ENCODE measurements at places on chromosomes 5 and 9.

GRCh38 chr5:83097689-83098231 lies 20.4 kb downstream of the XRCC4 start:
- peak; percentile 48 for DNase-seq

- DNase-seq = no peak
Observed at GRCh38 chr5:8461543-8461942, 592.6 kb downstream of the MTRR start.

DNA sequence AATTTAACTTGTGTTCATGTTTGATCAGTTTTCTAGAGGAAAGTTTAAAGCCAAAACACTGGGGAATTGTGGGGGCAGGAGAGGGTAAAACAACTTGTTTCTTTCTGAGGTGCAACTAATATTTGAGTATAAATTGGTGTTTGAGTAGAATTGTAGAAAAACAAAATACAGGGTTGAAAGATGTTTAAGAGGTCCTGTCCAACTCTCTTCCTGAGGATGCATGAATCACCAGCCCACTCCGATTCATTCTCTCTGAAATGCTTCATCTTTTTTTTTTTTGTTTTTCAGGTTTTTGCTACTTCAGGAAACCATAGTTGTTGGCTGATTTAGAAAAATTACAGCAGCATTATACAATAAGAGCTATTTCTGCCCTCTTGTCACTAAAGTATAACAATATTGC lies 42.4 kb upstream of the TMC1 start:
- peak; percentile 59 for DNase-seq

GRCh38 chr9:104855807-104856206 lies 72.1 kb downstream of the ABCA1 start:
- DNase-seq = no peak

GRCh38 chr5:172502969-172503368 lies 48.6 kb upstream of the SH3PXD2B start:
- DNase-seq = no peak

DNA sequence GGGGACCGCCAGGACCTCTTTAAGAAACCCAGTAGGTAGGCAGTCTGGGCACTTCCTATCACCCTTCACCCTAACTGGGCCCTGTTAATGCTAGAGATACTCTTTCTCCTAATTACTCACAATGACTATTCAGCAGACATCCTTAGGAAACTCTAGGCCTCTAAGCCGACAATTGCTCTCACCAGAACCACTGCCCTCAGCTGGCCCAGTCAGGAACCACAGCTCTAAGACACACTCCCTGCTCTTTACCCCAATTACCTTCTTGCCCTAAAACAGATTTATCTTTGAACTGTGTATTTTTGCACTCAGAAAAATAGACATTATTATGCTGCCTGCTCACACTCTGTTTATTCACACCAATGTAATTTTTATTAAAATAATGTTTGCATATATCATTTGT lies 432.6 kb upstream of the SLC30A5 start:
- no peak for DNase-seq

DNA sequence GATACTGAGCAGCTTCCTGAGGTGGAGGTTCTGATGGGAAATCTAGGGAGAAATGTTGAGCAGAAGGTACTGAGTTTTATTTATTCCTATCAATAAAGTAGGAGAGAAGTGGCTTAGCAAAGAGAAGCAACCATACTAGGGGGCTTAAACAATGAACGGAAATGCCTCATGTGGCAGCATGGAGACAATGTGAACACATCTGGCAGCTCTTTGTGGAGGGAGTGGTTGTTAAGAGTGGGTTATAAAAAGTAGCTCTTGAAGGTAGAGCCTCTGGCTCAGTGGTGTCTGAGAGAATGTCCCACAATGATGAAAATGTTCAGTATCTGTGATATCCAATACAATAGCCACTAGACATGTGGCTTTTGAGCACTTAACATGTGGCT lies 52.7 kb upstream of the EQTN start:
- DNase-seq = no peak
